Stromal cell of bone marrow (primary cell): ENCODE measurements at places on chromosomes 1 and 21.
A peak's percentile ranks its signal among the peaks of the same experiment; 100 is the strongest.

DNA sequence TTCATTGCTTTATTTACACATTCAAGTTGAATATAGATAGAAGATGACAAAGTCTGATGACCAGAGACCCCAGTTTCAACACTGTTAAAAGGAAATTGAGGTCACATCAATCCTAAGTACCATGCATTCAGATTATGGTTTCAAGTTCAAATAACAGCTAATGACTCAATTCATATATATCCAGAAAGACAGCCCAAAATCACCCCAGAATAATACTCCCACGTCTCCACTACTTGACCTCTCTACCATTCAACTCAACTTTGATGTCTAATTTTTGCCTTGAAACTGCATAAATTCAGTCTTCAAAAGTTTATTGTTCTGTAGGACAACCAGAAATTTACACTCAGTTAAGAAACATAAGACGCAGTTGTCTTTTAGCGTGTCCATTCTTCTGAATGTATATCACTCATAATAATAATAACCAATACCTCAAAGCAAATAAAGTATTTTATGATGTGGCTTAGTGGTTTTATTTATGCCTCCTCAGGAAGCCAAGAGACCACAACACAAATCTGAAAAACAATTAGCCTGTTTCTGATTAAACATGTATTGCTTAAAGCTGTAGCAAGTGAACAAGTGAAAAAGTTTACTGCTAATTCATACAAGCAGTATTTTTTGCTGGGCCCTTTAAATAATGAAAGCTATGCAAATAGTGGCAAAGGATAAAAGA lies 569.0 kb downstream of the LTN1 start:
- no peak for DNase-seq

DNA sequence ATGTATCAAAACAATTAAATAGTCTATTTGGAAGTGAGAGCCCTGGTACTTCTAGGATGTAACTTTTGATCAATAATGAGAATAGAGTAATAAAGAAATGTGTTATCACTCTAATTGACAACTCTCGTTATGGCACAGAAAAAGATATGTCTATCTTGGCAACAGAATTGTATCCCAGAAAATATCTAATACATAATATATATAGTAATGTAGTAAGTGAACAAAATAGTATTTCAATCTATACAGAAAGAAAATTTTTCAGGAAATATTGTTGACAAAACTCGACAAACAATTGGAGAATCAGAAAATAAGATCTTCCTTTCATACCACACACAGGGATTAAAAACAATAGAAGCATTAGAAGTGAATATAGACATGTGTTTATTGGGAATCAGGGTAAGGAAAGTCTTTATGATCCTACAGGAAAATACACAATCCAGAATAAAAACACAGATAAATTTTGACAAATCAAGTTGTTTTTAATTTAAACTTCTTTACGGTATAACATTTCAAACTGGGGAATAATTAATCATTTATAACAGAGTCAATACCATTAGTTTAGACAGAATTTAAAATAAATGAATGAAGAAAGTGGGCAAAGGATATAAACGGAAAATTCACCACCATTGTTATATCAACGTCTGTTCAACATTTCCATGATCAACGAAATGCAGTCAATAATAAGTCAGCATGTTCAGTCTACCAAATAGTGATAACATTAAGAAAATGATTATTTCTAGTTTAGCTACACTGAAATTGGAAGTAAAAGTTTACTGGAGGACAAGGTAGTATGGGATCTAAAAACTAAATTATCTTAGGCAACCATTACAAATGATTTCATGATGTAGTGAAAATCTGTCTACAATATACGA lies 1526.5 kb upstream of the TPTE start:
- no peak for DNase-seq

- DNase-seq = no peak
These were observed 1.4 kb downstream of the RBBP4 start for GRCh38 chr1:32652244-32652962.

- DNase-seq = no peak
These were observed 574 bp downstream of the IGSF9 start for GRCh38 chr1:159944623-159945455.

- DNase-seq = peak; percentile 31
These were observed 919 bp downstream of the CTSS start for GRCh38 chr1:150764617-150765101.

DNA sequence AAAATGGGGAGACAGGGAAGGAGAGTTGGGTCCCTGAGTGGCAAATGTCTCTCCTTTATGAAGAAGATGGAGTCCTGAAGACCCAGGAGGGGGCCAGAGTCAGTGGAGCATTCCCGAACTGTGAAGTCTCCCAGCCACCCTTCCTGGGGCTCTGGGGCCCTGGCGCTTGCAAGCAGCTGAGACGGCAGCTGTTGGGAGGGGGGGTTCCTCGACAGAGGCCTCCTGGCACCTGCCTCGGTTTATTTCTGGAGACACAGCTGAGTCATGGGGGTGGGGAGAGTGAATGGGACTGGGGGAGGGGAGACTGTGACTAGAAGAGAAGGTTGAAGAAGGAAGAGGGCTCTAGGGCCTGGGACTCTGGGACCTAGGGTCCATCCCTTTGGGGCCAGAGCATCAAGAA lies 14.0 kb downstream of the NES start:
- DNase-seq = no peak

DNA sequence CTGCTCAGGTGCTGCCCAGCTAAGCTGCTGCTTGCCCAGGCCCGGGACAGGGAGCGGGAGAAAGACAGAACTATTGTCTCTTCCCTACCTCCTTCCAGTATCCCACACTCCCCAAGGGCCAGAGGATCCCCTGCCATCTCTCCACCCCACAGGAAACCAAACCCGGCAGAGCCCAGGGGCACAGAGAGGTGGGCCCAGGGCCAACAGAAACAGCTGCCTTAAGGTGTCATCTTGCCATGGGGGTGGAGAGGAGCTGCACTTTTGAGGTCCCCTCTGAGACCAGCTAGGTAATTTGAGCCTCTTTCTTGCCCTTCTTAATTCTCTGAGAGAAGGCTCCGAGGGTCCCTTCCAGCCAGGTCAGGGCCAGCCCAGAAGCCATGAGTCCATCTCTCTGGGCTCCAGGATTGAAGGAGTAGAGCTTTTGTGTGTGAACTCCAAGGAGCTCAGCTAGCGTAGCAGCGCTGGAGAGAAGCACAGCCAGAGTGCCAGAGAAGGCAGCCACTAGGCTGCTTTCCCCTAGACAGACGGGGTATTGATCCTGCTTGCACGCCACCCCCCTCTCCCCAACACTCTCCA lies 9.7 kb upstream of the GPR61 start:
- DNase-seq = no peak

- DNase-seq = no peak
These were observed 187.1 kb upstream of the NFIA start for GRCh38 chr1:60895252-60895651.

- no peak for DNase-seq
These were observed 14.8 kb upstream of the GBP5 start for GRCh38 chr1:89287181-89288050.

DNA sequence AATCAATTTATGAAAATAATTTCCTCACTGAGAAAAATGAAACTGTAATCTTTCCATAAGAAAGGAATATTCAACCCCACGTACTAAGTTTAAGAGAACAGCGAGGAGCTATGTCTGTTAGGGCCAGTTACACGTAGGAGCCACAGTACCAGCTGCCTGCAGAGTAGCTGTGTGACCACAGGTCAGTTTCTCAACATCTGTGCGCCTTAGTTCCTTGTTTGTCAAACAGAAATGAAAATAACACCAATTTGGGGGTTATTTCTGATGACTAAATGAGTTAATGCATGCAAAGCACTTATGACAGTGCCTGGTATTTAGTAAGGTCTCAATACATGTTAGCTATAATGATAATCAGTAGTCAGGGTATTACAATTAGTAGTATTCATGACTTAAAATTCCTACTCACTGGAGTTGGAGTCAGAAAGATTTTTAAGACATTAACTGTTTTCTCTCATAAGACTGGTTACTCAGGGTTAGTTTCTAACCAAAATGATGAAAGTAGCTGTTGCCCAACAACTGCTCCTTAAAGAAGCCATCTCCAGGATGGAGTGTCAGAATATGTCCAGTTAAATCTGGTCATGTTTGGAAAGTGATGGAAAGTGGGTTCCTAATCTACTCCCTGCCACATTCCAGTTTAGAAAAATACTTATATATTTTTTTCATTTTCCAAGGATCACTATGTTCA lies 85.8 kb upstream of the ZNF648 start:
- DNase-seq = peak; percentile 4

- no peak for DNase-seq
These were observed 31.9 kb upstream of the LHX4 start for GRCh38 chr1:180198196-180198595.

DNA sequence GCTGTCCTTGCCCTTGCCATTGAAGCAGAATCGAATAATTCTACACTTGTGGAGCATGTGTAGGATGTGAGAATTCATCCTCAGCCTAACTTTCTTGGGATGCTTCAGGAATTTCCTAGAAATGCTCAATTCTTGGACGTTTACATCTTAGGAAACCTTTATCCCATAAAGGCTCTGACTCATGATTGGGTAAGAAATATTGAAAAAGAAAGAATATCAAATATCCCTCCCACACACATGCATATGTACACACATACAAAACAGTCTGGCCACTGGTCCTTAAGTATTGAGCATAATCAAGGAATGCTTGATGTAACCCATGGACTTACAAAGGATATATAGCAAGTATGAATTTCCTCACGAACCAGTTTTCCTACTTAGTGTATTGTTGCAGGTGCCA lies 83.9 kb upstream of the IPO9 start:
- DNase-seq = peak; percentile 71
